ENCODE measurements at places on chromosomes 6 and 20.

GRCh38 chr6:126531840-126532239 lies 191.9 kb downstream of the CENPW start:
- DNase-seq: no peak

- no peak for DNase-seq
Measured at GRCh38 chr6:101167638-101168037, 225.9 kb upstream of the GRIK2 start.

- DNase-seq: peak; percentile 1
Measured at GRCh38 chr6:119742188-119742803, 392.7 kb upstream of the MAN1A1 start.

- no peak for DNase-seq
Measured at GRCh38 chr6:57068061-57068460, 21.6 kb downstream of the KIAA1586 start.

DNA sequence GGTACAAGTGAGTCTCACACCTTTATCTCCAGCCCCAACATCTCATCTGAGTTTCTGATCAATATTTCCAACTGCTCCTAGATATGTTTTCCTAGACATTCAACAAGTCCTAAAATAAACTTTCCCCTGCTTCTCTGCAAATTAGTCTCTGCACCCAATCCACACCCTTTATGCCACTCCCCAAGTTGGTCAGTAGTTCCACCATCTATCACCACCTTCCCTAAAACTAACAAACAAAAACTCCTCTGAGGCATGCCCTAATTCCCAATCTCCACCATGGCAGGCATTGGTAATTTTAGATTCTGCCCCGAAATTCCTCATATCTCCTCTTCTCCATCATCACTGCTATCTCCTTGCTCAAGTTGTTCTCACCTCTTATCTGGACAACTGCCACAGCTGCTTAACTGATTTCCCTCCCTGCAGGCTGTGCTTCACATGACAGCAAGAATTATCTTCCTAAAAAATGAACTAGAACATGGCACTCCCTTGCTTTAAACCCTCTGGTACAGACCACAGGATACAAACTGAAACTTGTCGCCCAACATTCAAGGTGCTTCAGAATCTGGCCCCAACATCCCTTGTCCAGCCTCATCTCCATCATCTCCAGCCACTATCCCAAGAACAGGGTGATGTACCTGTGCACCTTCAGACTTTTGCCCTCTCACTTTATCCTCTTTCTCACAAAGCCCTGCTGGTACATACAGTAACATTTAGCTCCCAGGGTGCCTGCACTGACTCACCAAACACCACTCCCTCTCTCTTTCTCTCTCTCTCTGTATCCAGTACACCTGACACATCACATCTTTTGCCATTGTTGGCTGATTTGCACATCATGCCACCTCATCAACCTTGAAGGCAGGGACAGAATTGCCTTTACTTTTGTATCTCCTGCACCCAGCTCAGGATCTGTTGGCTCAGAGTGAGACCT lies 55.5 kb downstream of the ZHX3 start:
- DNase-seq: no peak

- DNase-seq: no peak
Measured at GRCh38 chr6:21357262-21357661, 236.3 kb upstream of the SOX4 start.

- DNase-seq: no peak
Measured at GRCh38 chr6:73983367-73983766, 287.4 kb downstream of the CD109 start.

DNA sequence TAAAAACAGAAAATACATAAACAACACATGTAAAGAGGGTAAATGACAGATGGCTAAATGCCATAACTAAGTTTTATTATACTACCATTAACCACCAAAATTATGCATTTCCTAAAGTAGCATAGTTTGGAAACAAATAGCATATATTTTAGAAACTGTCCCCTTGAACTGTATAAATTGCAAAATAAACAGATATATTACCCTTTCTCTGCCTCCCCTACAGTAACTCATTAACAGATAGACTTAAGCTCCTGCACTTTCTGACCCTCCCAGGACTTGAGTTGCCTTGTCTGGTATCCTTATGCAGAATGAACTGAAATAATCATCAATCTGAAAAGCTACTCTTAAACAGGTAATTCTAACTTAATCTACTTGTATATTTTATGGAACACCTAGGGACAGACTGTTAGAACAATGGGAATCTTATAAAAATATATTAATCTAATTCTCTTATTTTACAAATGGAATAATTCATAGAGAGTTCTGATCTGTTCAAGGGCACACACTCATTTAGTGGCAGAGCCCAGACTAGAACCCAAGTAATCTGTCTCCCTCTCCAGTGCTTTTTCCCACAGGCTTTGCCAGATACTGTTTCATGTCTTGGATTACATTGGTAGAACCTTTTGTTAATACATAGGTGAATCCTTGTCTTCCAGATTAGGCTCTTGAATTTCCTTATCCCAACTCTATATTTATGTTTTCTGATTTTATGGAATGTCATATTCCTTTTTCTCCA lies 50.6 kb upstream of the LOC128125822 start:
- no peak for DNase-seq

DNA sequence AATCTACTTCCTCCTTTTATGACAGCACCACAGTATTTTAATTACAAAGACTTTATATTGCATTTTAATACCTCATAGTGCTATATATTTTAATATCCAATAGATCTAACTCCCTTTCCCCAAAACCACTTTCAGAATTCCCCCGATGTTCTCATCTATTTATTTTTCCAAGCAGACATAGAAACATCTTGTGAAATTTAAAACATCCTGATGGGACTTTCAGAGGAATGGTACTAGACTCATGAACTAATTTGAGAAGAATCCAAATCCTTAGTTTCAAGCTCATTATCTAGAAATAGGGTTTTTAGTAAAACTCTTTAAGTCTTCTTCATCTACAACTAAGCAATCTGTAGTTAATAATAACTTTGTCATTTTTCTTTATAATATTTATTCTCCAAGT lies 97.0 kb downstream of the TRERF1 start:
- DNase-seq: no peak

- no peak for DNase-seq
Measured at GRCh38 chr6:138336221-138336620, 41.5 kb upstream of the SMIM28 start.

DNA sequence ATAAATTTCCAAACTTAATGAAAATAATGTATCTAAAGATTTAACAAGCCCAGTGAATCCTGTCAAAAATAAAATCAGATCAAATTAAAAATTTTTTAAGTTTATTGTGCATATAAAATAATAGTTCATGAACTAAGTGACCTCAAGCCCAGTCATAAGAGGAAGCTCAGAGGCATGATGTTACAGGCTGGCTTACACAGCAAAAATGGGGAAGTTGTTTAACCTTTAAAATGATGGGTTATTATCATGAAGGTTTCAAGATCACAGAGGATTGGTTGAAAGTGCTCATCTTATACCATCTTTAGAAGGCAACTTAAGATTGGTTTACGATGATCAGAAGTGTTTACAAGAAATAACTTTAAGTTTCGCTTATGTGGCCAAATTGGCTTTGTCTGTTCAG lies 102.5 kb downstream of the PAK5 start:
- DNase-seq: no peak

- DNase-seq: no peak
Measured at GRCh38 chr6:165055231-165055630, 254.2 kb downstream of the C6orf118 start.

DNA sequence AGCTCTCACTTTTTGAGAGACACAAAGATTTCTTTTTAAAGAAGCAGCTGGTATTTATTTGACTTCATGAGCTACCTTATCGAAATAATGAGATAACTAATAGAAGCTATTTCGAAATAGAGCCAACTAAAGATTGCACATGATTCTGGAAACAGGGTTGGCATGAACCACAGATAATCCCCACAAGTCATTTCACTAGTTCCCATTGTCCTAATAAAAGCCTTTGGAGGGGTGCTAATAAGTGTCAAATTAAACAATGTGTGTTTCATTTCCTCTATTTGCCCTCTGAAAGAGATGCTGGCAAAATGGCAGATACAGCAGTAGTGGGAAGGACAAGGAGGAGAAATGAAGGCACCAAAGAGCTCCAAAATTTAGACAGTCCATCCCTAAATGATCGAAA lies 78.6 kb upstream of the RIPOR2 start:
- no peak for DNase-seq

DNA sequence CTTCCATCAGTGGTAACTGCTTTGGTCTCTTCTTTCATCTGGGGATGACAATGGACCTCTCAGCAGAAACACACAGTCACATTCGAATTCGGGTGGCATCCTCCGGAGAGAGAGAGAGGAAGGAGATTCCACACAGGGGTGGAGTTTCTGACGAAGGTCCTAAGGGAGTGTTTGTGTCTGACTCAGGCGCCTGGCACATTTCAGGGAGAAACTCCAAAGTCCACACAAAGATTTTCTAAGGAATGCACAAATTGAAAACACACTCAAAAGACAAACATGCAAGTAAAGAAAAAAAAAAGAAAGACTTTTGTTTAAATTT lies 6.1 kb downstream of the EDN1 start:
- no peak for DNase-seq

DNA sequence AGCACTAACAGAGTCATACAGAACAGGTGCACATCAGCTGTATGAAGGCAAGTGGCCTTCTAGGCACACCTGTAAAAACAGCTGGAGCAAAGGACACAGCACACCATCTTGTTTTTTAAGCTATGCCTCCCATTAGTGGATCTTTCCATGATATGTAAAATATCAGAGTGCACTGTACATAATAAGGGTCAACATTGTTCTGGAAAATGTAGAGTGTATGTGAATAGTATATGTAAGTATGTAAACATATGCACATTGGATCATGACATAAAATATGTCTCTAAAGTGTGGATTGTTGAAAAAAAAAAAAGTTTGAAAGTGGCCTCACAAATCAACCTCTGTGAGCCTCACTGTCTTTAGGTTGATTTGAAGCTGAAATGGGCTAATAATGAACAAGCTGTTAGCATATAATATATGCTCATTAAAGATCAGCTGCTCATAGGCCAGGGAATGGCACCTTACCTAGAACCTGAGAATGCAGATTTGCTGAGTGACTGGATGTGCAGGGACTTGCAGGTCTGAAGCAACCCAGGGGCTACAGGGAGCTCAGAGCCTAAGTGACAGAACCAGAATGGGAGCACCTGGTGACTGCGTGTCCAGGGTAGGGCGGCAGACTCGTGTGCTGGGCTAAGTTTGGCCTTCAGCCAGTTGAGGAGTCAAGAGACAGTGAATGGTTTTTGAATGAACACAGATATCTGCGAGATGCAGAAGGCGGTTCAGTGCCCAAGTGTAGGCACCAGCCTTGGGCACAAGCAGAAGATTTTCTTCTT lies 198.6 kb downstream of the TMEM242 start:
- DNase-seq: no peak

DNA sequence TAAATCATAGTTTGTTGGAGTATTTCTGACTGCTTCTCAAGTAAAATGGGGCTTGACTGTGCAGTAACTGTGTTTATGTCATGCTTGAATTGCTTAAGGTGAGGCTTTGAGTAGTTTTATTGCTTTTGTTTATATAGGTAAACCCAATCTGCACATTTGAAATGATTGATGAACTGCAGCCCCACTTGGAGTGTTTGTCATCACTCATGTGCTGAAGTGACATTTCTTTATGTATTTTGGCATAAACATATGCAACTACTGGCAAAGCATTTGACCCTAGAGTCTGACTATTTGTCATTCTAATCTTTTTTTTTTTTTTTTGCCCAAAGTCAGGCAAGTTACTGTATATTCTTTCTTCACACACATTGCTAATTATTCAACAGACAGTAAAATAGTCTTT lies 491.4 kb upstream of the POU3F2 start:
- DNase-seq: no peak

DNA sequence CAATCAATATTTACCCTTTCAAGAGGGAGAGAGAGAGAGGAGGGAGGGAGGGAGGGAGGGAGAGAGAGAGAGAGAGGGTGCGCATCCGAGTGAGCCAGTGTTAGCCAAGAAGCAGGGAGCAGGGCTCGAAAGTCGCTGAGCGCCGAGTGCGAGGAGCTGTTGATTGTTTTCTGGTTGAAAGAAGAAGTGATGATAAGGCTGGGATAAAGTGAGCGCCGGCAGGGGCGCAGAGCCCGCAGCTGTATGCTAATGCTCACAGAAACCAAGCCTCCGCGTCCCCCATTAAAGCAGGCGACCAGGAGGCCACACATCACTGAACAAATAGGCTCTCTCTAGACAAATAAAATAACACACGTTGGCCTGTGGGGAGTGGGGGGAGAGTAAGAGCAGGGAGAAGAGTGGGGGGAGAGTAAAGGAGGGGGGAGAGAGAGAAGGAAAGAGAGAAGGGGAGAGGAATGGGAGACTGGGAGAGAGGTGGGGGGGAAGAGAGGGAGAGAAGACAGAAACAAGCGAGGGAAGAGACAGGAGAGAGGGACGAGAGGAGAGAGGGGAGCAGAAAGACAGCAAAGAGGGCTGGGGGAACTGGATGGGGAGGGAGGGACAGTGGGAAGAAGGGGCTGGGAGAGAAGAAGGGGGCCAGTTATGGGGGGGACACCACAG lies 5.0 kb upstream of the INSM1 start:
- peak; percentile 90 for DNase-seq

DNA sequence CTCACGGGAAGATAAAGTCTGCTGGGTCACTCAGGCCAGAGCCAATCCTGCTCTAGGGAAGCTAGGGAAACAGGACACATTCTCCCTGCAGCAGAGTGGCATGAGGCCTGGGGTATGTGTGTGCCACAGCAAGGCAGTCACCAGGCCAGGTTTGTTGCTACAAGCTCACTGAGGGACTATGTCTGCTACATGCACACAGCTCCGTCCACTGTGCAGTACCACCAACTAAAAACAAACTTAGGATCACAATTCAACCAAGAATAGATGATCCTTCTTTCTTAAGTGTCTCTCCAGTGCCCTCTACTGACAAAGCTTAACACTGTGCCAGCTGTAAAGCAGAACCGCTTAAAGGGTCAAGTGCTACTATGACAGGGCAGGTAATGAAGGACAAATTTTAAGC lies 192.5 kb downstream of the PTPRK start:
- no peak for DNase-seq

GRCh38 chr6:1392813-1393640 lies 3.7 kb downstream of the FOXF2 start:
- no peak for DNase-seq

DNA sequence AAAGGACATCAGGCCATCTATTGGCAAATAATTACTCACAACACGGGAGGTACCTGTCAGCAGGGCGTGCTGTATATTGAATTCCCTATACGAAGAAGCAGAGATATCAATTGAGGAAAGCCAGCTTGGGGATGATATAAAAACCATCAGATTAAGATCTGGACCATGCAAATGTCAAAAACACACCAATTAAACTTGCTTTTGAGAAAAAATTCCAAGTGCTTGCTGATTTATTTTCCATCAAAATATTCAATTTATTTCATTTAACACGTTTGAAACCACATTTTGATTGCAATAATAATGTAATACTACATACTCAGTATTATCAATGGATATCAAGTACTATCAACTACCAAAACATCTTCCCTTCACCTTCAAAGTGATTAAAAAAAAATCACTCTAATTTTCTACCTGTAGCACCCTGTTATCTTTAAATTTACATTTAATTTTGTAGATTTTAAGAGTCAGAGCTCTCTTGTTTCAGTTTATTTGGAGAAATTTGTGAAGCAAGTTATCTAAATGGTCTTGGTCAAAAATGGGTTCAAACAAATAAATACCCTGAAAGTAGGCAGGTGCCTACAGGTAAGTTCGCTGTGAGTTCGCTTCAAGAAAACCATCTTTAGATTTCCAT lies 6.8 kb upstream of the TBX18 start:
- no peak for DNase-seq

GRCh38 chr20:58783511-58784011 lies 67.1 kb downstream of the GNAS-AS1 start:
- DNase-seq: no peak

GRCh38 chr6:140079328-140079727 lies 704.9 kb upstream of the CITED2 start:
- DNase-seq: no peak

Data from NCI-H1436 (cell line).